ENCODE measurements at places on chromosomes 2 and 18.

DNA sequence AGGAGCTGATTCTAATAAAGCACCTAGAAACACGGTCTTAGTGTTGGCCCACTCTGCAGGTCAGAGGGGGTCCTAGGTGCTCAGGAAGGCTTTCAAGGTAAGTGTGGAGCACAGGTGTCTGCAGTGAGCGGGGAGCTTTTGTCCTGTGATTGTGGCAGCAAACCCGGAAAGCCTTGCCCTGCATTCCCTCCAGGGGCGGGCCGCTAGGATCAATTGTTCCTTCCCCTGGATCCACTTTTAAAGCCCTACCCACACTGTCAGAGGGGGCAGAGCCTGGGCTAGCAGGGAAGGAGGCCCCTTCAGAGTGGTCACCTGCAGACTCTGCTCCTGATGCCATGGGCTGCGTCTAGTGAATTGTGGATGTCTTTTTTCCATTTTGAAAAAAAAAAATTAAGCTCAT, 176.0 kb downstream of the CTIF start:
- no peak for DNase-seq

- DNase-seq: no peak
These were observed 24.5 kb upstream of the PEX13 start for GRCh38 chr2:60992985-60993392.

GRCh38 chr2:232632904-232633412, 446 bp upstream of the EFHD1 start:
- DNase-seq: no peak

DNA sequence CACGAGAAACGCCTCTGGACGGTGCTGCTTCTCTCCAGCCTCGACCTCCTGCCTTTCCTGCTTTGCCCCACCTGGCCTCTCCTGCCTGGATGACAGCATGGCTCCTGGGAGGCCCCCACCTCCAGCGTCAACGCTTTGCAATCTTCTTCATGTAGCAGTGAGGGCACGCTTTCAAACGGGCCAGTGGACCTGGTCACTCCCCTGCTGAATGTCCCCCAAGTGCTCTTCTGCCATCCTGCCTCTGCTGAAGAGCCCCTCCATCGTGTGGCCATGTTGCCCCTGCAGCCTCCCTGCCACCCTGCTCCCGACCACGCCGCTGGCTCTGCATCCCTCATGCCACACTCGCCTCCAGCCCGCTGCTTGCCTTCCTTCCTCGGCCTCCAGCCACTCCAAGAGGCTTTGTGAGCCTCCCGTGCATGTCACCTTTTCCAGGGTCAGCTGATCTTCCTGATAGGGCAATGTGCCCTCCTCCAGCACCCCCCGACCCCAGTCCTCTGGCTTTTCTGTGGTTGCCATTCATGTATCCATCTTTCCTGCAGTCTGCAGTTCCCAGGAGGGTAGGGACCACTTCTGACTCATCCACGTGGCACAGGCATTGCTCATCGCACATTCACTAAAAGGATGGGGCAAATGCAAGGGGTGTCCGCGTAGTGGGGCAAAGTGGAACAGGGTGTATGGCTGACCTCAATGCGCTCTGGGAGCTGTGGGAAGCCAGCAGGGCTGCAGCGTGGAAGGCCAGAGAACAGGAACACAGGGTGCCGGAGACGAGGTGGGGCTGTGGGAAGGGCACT, 268.8 kb downstream of the TWIST2 start:
- no peak for DNase-seq

GRCh38 chr2:241139531-241140444, 9.5 kb downstream of the PASK start:
- no peak for DNase-seq

GRCh38 chr2:107735201-107735600, 91.5 kb upstream of the RGPD4 start:
- DNase-seq: no peak

GRCh38 chr2:105781274-105781978, 36.7 kb downstream of the NCK2 start:
- DNase-seq: no peak

DNA sequence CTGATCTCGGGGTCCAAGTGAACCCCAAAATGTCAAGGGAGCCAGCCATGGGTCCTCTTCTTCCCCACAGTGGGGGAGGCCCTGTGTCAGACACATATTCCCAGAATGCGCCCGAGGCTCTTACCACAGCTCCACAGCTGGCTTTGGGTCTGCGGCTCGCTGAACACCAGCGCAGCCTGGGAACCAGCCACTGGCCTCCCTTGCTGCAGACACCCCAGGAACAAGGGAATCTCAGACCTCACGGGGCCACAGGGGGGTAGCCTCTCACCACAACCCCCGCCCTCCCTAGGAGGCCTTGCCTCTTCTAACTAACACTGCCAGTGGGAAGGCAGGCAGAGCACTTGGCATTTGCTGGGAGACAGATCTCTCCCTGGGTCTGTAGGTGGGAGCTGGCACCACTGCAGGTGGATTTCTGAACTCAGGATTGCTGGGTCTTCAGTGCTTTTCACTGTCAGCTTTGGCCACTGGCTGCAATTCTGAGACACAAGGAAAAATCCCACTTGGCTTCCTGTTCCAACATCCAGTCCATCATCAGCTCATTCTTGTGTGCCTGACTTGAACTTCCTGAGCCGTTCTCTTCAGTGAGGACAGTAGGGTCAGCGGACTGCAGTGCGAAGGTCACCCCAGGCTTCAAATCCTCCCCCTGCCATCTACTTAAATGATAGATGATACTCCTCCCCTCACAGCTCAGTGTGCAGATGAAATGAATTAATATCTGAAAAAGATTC, 128.7 kb downstream of the CAPN13 start:
- no peak for DNase-seq

GRCh38 chr2:173647681-173648311, 293.1 kb downstream of the CDCA7 start:
- DNase-seq: no peak

DNA sequence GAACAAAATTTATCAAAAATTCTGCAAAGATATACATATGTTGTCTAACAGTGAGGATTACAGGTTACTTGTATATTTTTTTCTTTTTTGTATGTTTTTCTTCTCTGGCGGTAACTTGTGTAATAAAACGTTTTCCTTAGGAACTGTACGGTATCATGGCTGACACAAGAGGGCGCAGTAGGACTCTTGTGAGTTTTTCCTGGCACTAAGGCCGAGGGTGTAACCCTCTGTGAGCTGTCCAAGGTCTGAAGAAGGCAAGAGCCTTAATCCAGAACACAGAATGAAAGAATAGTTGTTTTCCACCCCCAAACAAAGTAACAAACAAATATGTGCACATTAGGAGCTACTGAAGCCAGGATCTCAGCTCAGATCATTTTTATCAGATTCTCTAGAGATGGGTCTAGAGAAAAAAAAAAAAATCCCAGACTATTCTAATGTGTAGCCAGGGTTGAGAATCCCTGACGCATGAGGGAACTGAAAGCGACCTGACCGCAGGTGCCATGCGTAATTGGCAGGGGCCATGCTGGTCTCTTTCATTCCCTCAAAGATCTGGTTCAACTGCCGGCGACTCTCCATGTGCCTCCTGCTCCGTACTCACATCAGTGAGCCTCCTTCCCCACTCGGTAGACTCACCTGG, 27.0 kb downstream of the TMEM200C start:
- DNase-seq: peak; percentile 38

DNA sequence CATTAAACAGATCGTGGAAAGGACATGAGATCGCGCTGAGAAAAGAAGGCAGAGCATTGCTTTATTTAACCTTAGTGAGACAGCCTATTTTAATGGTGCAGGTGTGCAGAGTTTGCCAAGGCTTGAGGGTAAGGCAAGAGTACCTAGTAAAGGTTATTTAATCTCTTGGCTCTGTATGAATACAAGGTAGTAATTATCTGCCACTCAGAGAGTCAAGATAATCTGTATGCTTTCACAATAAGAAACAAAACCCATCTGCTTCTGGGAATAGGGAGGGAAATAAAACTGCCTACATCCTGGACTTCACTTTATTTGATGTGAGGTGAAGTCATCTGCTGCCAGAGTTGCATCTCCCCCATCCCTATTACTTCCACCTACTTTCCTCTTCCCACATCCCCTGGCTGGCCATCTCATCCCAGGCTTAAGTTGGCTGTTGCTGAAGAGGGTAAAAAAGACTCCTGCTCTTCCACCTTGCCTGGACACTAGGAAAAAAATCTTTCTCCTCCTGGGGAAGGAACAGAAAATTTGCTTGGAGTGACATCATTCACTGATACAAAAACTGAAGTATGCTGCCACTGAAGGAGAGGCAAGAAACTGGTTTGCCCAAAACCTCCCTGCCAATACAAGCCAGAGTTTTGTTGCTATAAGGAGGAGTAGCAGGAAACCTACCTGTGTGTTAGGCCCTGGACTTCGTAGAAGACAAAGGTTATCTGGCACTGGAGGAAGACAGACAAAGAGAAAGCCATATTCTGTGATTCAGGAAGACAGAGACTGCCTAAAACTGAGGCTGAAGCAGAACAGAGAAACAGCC, 35.8 kb upstream of the ARHGAP25 start:
- DNase-seq: peak; percentile 34

GRCh38 chr18:28715206-28715605, 538.3 kb upstream of the CDH2 start:
- DNase-seq: no peak

DNA sequence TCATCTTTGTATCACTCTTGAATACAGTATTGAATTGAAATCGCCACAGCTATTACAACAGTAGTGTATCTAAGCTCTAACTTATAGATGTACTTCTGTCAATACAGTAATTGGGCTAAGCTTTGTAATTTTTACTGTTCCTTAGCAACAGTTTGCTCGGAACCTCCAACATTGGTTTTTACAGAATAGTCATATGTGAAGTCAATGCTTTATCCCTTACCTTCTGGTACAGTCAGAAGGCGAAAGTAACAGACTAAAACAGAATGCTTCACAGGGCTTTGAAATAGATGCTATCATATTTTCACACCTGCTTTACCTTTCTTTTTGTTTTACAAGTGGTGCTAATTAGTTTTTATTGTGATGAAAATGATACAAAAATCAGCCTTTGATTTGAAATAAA, 46.9 kb upstream of the CYP20A1 start:
- DNase-seq: no peak

- DNase-seq: no peak
These were observed 23.9 kb downstream of the PTPRM start for GRCh38 chr18:7590826-7591560.

DNA sequence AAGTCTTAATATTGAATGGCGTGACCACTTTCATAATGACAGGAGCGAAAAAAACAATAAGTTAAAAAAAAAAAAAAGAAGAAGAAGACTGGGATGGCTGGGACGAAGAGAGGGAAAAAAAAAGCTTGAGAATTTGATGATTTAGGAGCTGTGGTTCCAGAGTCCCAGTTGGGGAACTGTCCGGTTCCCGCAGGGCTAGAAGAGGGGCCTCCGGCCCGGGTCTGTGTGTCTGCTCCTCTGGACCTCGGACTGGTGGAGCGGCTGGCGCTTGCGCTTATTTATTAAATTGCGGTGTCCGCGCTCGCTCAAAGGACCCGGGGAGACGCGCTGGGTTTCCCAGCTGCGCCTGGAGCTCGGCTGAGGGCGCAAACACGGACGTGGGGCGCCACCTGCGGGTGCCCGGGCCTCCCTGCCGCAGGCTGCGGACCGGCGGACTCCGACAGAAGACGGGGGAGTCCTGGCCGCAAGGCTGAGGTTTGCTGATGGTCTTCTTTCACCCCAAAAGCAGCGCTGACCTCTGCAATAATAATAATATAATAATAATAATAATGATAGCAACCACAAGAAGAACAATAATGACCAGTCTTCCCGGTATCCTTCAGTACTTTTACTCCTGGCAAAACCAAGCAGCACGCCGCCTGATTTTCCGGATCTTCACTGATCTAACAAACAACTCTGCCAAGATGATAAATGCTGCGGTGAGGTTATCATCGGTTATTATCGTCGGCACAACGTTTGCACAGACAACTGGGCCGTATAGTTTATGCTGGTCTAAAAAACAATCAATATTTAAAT, at the start of gene CBLN2:
Gene CBLN2 (minus strand): TSS at position 251 of the 795 bp plus-strand sequence. CDS start 2,182 bp downstream, outside the sequence.
- DNase-seq: peak; percentile 88

DNA sequence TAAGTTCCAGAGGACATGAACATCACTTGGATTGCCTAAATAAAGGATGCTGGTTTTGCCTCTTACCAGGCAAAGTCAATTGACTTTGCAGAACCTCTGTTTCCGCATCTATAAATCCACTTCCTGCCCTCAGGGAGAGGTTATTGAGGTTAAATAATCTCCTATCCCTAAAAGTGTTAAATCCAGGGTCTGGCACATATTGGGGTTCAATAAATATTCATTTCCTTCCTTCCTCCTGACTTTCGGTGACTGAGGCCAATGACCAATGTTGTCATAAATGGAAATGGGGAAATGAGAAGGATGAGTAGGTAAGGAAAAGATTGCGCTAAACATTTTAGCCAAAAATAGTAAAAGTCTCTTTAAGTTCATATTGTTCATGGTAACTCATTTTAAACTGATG, 16.0 kb downstream of the BCL2 start:
- no peak for DNase-seq

GRCh38 chr2:196696423-196697079, 57.0 kb downstream of the CCDC150 start:
- DNase-seq: no peak

DNA sequence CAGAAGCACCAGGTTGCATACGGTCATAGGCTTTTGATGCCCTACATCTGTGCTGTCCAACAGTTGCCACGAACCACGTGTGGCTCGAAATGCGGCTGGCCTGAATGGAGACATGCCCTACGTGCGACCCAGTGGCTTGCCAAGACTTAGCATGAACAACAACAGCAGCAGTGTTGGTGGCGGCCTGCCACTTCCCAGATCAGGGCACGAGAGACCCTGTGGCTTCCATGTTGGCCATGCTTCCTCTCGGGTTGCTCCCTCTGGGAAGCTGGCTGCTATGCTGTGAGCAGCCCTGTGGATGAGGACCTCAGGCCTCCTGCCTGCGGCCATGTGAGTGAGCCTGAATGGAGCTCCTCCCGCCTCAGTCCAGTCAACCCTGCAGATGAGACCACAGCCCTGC, 212.3 kb downstream of the HDAC4 start:
- DNase-seq: no peak

DNA sequence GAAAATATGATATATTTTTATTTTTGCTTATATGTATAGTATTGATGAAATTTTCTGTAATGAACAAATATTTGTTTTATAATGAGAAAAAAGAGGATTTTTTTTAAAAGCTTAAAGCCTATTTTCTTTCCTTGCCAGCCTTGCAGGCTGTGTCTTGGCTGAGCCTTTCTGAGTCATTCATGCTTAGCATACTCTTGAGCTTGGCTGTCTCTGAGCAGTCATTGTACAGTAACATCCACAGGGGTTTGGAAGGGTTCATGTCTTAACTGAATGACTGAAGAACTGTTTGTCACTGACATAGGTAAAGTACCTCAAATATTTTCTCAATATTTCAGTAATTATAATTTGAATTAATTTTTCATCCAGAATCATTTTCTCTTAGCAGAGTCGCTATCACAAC, 49.3 kb downstream of the GPR39 start:
- DNase-seq: no peak

DNA sequence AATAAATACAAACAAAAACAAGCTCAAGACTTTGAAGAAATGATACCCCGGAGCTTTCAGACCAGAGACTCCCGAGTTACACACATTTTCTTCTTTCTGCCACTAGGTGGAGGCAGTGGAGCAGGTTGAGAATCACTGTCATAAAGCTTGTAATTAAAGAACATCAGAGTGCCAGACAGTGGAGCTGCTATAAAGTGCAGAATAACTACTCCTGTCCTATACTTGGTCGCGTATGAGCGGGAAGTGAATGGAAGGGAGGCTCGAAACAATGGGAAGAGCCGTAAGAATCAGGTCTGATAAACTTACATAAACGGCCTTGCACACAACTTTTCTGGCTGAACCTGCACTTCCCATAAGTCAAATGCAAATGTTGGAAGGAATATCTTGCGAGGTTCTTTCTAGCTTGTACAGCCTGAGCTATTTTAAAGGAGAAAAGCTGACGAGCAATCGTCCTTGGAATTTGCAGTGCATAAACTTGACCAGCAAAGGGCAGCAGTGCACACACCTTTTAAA, 189.0 kb downstream of the RPIA start:
- DNase-seq: peak; percentile 4

- no peak for DNase-seq
These were observed 434.7 kb downstream of the NRXN1 start for GRCh38 chr2:50597206-50597605.

Data from NCI-H1092 (cell line).